ENCODE measurements at places on chromosomes 1 and 21.

DNA sequence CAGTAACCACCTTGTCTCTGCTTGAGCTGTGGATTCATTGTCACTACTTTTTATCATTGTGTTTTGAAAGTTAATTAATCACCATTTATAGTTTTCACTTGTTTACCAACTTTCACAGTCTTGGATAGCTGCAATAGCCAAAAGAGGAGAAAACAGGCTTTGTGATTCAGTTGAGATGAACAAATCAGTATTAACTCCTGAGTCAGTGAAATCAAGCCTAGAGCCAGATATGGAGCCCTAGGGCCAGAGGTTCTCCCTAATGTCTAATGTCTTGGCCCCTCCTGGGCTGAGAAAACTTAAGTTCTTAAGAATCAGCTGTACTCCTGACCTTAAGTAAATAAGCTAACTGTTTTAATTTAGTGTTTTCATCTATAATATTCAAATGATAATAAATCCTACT, 228.8 kb downstream of the DNM3 start:
- no peak for DNase-seq

- DNase-seq: no peak
Measured at GRCh38 chr1:44312399-44313196, 42.5 kb downstream of the ERI3 start.

- peak; percentile 44 for DNase-seq
Measured at GRCh38 chr1:204377800-204378668, 18.3 kb upstream of the PLEKHA6 start.

- no peak for DNase-seq
Measured at GRCh38 chr1:243968413-243968812, 82.7 kb upstream of the ZBTB18 start.

- DNase-seq: no peak
Measured at GRCh38 chr21:36704281-36704957, 5.5 kb downstream of the SIM2 start.

DNA sequence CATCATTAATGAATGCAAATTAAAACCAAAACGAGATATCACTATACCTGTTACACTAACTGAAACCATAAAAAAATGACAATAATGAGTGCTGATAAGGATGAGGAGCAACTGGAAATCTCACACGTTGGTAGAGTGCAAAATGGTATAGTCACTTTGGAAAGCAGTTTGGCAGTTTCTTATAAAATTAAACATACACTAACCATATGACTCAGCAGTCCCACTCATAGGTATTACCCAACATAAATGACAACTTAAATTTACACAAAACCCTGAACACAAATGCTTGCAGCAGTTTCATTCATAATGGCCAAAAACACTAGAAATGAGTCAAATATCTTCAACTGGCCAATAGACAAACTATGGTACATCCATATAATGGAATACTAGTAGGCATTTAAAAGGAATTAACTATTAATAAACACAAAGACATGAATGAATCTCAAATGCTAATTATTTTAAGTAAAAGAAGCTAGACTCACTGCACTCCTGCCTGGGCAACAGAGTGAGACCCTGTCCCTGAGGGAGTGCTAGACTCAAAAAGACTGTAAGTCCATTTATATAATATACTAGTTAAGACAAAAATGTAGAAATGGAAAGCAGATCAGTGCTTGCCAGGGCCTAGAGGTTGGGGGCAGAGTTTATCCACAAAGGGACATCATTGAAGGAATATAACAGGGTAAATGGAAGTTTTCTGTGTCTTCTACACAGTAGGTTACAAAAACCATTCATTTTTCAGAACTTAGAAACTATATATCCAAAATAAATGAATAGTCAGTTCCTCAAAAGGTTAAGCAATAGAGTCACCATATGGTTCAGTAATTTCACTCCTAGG, 77.4 kb downstream of the EIF4G3 start:
- no peak for DNase-seq

GRCh38 chr1:210467440-210468043, 138.8 kb downstream of the HHAT start:
- no peak for DNase-seq

- no peak for DNase-seq
Measured at GRCh38 chr1:167676916-167677848, 44.6 kb upstream of the MPZL1 start.

GRCh38 chr1:44368471-44369151, 13.6 kb upstream of the ERI3 start:
- DNase-seq: no peak

GRCh38 chr1:214553142-214553710, 1.8 kb upstream of the PTPN14 start:
- no peak for DNase-seq

DNA sequence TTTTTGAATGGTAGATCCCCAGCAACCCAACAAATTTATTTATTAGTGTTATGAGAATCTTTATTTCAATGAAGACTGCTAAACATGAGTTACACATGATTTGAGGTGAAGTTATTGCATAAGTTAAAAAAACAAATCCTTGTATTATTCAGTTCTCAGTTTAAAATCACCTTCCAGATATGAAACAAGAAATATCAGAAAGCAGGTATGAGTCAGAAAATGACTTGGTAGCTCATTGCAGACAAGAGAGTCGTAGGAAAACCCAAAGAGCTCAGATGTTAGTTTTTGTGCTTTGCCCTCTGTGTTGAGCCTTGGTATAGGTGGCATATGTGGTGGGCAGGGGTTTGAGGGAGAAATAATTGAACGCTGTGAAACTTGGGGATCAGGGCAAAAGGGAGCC, 339.4 kb downstream of the BRINP3 start:
- DNase-seq: no peak

GRCh38 chr1:54136963-54137533, 15.8 kb downstream of the CDCP2 start:
- DNase-seq: no peak

GRCh38 chr1:197980457-197980856, 63.3 kb downstream of the LHX9 start:
- no peak for DNase-seq

DNA sequence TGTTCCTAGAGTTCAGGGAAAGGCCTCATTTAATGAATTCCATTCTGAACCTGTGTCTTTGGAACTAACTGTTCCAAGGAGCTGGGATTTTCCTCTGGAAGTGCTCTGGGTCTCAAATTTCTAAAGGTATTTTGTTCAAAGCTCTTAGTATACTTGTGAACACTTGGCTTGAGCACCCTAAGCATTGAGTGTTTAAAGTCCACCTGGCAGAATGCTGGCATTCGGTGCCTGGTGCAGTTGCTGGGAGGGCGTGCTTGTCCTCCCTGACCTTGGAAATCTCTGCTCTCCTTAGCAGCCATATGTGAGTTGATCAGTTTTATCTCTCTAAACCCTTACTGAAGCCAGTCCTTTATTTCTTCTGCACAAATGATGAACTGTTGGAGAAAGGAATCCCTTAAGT, 3.0 kb downstream of the MTARC2 start:
- no peak for DNase-seq

DNA sequence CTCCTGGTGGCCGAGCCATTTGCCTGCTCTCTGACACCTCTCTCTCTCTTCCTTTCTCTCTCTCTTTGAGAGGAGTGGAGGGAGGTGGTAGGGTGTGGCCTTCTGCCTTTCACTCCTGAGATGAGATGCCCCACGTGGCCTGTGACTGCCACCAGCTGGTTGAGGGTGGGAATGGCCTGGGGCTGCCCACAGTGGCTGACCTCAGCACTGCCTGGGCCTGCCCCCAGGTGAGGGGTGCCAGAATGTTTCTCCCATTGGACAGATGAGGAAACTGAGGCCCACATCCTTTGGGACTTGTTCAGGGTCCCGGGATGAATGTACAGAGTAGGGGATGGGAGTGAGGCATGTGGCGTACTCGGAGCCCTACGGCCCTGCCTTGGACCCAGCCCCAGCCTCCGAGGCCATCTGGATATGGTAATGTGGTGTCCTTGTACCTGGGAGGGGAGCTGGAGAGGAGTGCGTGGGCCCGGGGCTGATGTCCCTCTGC, 12.7 kb upstream of the C1orf167 start:
- peak; percentile 50 for DNase-seq

DNA sequence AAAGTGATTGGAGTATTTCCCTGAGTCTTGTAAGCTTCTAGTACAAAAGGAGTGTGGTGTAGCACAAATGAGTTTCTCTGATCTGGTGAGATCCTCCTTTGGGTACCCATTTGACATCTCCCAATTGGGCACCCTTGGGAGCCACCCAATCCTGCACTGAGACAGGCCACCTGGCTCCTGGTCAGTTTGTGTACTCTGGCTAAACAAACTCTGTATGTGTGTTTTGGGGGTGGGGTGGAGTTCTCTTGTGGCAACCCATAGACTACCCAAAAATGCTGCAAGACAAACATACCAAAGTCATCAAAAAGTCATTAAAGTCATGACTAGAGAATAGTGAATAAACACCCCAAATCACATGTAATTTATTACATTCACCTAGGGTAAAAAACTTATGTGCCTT, 8.4 kb upstream of the HIVEP3 start:
- DNase-seq: no peak

DNA sequence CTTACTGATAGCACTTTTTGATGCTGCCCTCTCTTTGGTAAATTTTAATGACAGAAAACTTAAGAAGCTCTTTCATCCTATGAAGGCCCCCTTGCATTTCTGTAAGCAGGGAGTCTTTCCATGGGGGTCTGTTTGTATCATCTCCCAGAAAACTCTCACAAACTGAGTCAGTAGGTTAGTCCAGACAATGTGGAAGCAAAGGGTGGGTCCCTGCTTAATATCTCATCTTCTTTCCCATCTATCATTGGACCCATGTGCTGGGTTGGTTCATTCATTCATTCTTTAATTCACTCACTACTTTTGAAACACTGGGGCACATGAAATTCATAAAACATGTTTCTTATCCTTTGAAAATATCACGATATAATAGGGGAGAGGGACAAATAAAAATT, 164.3 kb downstream of the NTMT2 start:
- DNase-seq: no peak

DNA sequence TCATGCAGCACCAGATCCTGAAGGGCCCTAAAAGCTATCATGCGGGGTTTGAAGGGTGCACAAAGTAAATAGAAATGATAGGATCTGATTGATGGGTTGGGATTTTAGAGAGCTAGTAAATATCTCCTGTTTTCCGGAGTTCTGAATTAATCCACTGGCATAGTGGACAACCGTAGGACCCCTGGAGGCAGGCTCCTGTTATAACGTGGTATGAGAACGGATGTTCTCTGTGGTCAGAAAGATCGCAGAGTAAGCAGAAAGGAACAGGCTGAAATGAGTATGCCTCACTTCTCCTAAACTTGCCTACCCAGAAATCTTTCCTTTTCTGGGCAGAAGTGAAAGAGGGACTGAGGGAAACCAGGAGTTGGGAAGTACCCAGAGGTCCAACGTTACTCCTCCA, 470.8 kb downstream of the AJAP1 start:
- no peak for DNase-seq

DNA sequence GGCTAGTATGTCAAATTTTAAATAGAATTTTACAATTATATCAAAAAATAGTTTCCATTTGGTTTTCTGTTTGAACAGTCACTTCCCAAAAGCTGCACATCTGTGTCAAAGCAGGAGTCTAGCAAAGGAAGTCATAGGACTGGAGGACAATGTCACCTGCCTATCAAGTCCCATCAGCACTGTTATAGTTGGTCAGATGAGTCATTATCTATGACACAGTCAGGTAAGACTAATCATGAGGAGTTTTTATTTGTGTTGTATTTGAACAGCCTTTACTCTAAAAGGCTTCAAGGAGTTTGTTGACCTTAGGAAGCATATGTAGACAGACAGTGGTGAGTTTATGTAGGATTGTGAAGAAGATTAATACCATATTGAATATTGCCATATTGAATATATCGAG, 74.2 kb upstream of the QSOX1 start:
- no peak for DNase-seq

- DNase-seq: no peak
Measured at GRCh38 chr1:153487707-153488106, 27.3 kb upstream of the S100A7 start.

- peak; percentile 1 for DNase-seq
Measured at GRCh38 chr1:143698016-143698415, 273.8 kb downstream of the FAM72C start.

Measured in DMS153 (cell line).